Stimulated activated memory B cell treated with anti-CD40 and anti-IgM and Interleukin-4, amounts not matched to agents 10 μg/mL and 1 μg/mL and 100 μg/mL, for 72 hours (primary cell): ENCODE measurements at places on chromosomes 11 and 22.

- ATAC-seq = no peak
Observed at GRCh38 chr22:46936378-46936903, 174.0 kb downstream of the TBC1D22A start.

- no peak for ATAC-seq
Observed at GRCh38 chr11:102144357-102145355, 34.4 kb downstream of the YAP1 start.

GRCh38 chr22:45446216-45446615 is 32.7 kb downstream of the RIBC2 start:
- no peak for ATAC-seq

- ATAC-seq = no peak
Observed at GRCh38 chr11:12199231-12199948, 89.0 kb downstream of the MICAL2 start.

GRCh38 chr11:20116825-20117224 is 43.5 kb downstream of the DBX1 start:
- no peak for ATAC-seq

- ATAC-seq = no peak
Observed at GRCh38 chr22:27952091-27952490, 33.0 kb upstream of the PITPNB start.

DNA sequence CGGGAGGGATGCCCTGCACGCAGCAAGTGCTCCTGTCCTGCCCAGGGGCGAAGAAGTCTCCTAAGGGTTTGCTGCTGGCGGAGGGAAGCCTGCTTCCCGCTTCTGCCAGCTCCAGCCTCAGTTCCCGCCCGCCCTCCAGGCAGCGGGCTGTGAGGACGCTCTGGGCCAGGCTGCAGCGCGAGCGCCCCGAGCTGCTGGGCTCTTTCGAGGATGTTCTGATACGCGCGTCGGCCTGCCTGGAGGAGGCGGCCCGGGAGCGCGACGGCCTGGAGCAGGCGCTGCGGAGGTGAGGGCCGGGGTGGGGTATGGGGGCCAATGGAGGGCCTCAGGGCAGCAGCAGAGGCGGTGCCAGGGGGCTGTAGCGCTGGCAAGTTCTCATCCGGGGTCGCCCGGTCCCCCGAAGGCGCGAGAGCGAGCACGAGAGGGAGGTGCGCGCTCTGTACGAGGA is 2.2 kb downstream of the CRACR2B start:
- ATAC-seq = peak; percentile 0

GRCh38 chr11:76690736-76691135 is 20.2 kb upstream of the LRRC32 start:
- no peak for ATAC-seq

GRCh38 chr11:38948392-38948791 is 2350.4 kb upstream of the RAG2 start:
- no peak for ATAC-seq

DNA sequence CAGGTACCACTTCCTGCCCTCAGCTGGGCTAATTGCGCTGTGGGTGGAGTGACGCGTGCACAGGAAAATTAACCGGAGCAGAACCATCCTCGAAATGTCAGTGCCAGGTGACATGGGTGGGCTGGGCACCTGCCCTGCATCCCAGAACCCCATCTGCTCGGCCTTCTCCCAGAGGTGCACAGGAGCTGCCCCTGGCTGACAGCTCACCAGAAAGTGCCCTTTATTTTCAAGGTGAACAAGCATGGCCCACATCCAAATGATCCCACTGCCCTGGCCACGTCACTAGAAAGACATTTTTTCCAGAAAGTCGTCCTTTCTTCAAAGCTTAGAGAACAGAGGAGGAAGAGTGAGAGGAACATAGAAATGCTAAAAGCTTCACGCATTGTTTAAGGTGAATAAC is 4.1 kb upstream of the ELFN2 start:
- ATAC-seq = no peak

GRCh38 chr11:134522782-134523570 is 110.9 kb upstream of the B3GAT1 start:
- no peak for ATAC-seq

DNA sequence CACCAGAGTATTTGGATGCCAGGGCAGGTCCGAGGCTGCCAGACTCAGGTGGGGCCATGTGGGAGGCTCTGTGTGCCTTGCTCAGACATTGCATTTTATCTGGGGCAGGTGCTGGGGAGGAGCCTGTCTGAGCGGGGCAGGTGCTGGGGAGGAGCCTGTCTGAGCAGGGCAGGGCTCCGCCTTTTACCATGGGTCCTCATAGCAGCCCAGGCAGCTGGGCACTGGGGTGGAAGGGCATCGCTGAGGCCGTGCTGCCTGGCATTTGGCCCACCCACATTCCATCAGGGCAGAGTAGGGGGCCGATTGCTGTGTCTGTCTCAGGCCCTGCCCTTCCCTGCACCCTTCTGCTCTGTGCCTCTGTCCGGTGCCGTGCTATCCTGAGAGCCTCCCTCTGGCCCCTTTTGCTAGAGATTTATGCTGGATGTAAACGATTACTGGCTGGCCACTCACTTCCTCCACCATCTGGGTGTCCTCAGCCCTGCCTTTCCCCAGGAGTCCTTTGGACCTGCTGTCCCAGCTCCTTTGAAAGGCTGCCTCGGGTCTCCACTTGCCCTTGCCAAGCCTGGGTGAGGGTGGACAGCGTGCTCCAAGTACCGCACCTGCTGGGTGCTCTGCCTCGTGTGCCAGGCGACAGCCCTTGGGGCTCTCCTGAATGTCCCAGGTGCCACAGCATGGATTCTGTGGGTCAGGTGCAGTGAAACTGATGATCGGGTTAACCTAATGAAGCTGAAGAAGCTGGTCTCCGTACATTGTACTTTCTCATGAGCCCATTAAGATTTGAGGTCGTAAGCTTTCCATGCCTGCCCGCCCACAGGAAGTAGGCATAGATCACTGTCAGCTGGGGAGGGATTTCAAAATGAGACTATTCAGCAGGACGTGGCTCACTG is 281.6 kb downstream of the TBC1D22A start:
- no peak for ATAC-seq

GRCh38 chr11:110497231-110497978 is 67.7 kb downstream of the FDX1 start:
- ATAC-seq = no peak
